ENCODE measurements at places on chromosomes 2 and 18.
A peak's percentile ranks its signal among the peaks of the same experiment; 100 is the strongest.

DNA sequence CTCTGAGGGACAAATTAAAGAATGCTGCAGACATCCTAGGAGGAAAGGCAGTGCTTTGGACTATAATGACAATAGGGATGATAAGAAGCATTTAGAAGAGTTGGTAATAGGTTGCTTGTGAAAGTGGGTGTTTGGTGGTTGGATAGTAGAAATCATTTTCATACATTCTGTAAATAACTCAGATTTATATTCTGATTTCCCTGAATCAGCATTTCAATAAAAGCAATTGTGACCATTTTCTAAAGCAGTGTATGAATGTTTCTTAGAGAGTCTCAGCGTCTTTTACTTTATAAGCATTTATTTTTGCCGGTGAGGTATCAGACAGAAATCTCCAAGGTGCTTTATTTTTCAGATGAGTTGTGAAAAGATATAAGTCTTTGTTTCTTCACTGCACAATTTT is 1099.0 kb upstream of the LRRTM1 start:
- DNase-seq = no peak

DNA sequence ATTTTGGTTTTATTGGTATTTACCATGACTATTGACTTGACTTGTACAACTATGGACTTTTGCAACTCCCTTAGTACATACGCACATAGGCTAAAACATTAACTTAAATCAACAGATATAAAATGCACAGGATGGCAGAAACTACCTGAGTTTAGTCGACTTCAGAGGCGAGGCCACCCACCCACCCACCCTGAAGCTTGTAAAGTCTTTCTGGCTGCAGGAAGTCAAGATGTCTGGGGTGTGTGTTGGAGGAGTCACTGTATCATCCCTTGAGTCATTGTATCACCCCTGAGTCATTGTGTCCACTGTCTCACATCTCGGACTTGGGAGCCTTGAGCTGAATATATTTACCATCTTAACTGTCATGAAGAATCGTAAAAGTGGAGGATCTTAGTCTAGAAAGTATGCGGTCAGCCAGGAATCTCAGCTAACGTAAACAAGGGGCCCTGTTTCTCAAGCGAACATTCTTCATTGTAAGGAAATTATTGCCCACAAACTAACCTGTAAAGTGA is 140.0 kb upstream of the ST6GAL2 start:
- DNase-seq = peak; percentile 82

DNA sequence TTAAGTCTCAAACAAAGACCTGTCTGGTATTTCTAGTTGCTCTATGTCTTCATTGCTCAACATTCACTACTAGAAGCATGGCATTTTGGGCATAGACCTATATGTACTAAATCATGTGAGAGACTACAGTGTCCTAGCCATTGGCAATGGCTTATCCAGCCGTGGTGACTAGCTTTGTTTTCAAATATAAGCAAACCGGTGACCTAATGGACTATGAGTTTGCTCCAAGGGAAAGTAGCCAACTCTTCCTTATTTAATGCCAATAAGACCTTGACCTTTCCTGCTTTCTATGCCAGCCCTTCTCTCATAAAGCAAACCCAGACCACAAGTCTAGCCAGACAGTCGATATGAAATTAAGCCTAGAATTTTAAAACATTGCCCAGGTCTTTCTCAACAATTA is 113.7 kb upstream of the CREB1 start:
- no peak for DNase-seq

DNA sequence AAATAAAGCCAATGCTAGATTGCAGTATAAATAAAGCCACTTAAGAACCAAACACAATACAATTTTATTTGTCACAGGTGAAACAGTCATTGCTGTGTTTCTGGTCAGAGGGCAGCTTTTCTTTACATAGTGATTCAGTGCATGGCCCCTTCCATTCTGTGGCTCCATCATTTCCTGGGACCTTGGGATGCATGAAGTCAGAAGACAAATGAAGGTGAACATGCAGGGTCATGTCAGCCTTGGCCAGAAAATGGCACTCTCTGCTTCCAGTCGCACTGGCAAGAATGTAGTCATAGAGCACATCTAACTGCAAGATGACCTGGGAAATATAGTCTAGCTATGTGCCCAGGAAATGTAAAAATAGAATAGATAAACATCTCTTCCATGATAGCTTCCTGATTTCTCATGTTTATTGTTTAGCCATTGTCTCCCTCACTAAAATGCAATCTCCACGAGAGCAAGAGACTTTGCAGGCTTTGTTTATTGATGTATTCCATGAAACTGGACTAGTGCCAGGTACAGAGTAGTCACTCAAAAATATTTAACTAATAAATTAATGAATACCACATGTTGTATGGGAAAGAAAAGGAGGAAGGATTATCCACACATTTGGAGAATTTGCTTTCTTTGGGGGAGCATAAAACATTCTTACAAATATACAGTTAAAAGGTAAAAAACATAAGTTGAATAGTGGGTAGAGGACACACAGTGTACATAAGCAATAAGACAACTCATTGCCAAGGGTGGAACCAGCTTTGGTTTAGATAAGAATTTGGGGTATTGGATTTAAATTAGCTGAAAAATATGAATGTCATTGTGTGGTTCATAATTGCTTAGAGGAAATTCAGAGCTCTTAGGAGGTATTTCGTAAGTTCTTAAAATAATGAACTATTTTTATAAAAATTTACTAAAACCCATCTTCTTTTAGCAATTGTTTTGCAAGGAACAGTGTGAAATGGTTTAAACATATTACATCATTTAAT is 343.8 kb downstream of the PID1 start:
- peak; percentile 46 for DNase-seq

Measured in choroid plexus epithelial cell (primary cell).